ENCODE measurements at places on chromosomes 1 and 21.

DNA sequence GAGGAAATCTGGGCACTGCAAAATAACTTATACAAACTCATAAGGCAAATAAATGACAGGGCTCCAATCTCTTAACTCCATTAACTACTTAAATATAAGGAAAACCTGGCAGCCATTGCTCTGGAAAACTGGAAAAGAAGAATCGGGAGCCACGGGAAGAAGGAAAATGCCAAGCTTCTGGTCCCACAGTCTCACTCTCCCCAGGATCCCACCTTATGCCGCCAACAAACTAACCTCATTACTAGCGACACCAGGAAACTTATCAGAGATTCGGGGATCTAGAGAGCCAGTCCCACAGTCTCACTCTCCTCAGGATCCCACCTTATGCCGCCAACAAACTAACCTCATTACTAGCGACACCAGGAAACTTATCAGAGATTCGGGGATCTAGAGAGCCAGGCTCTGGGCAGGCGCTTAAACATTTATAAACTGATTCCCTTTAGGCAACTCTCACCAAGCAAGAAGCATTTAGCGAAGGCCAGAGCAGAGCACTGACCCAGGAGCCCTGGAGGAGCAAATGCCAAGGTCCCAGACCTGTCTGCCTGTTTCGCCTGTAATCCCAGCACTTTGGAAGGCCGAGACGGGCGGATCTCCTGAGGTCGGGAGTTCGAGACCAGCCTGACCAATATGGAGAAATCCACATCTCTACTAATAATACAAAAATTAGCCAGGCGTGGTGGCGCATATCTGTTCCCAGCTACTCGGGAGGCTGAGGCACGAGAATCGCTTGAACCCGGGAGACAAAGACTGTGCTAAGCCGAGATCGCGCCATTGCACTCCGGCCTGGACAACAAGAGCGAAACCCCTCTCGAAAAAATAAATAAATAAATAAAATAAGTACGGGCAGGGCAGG lies 720 bp downstream of the PSMB2 start:
- DNase-seq, result no peak

- peak; percentile 56 for DNase-seq
These were observed 78.5 kb downstream of the DOP1B start for GRCh38 chr21:36235058-36235582.

GRCh38 chr1:203954788-203955552 lies 93.6 kb downstream of the SNRPE start:
- DNase-seq, result no peak

- DNase-seq, result no peak
These were observed 383 bp downstream of the CD48 start for GRCh38 chr1:160711276-160711601.

DNA sequence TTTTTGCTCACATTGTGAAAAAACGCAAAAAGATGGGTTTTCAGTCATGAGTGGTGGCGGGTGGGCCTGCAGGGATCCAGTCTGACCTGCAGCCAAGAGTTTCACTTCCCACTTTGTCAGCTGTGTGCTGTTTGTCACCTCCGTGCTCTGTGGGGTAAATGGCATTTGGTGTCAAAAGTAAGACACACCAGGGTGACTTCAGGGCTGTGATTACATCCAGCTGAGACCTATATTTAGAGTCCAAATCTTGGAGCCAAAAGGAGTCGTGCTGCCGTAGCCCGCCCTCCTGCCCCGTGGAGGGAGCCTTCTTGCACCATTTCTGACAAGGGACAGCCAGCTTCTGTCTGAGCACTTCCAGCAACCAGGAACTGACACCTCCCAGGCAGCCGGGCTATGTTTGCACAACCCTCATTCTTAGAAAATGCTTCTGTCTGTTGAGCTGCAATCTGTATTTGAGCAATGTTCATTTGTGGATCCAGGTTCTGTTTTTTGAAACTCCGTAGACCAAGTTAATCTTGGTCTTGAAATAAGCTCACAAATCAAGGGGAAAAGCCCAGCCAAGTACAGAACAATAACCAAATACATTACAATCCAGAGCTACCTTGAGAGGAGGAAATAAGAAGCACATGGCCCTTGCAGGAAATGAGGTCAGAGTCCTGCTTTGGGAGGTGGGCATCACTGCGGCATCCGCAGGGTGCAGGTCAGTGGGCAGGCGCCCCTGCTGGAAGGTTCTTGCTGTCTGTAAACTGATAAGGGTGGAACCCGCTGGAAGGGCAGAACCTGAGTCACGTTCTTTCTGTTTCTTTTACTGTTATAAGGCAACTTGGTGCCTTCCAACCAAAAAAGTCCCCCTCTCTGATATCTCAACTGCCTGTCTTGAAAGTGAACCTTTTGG lies 14.4 kb downstream of the ABCG1 start:
- peak; percentile 58 for DNase-seq

GRCh38 chr21:29074783-29075182 lies 1.3 kb upstream of the CCT8 start:
- no peak for DNase-seq

DNA sequence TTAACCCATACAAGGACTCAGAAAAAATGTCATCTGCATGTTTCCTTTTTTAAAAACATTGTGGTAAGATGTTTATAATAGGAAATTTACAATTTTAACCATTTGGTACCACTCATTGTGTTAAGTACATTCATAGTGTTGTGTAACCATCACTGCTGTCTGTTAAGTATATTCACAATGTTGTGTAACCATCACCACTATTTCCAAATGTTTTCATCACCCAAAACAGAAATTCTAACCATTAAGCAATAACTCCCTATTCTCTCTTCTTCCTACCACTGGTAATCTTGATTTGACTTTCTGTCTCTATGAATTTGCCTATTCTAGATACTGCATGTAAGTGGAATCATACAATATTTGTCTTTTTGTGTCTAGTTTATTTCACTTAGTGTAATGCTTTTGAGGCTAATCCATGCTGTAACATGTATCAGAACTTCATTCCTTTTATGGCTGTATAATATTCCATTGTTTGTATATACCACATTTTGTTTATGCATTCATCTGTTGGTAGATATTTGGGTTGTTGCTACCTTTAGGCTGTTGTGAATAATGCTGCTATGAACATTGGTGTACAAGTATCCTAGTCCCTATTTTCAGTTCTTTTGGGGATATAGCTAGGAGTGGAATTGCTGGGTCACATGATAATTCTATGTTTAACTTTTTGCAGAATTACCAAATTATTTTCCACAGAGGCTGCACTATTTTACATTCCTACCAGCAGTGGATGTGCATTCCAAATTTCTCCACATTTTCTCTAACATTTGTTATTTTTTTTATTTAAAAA lies 14.1 kb downstream of the HIPK1 start:
- peak; percentile 59 for DNase-seq

GRCh38 chr1:206685334-206685768 lies 646 bp downstream of the MAPKAPK2 start:
- DNase-seq, result peak; percentile 44

DNA sequence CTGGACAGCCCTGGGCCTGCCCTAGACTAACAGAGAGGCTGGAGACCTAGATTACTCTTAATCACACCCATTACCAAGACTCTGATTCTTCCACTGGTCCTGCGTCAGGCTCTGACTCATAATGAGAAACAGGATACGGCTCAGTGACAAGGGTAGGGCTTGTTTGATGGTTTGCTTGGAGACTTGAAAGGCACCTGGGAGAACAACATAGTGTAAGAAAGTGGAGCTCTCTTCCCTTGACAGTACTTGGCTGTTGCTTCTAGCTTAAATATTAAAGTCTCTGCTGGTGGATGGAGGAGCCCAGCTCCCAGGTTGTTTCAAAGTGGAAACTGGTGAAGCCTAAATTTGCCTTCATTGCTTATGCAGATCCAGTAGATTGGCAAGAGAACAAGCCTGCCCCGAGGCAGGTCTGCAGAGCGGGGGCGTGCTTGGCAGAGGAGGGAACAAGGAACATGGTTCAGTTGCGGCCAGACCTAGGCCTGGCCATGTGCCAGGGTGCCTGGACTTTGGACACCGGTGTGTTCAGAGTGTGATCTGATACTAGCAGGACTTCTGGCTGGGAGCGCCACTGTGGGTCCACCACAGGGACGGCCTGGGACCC lies 480.6 kb downstream of the CAMTA1 start:
- DNase-seq, result peak; percentile 41

DNA sequence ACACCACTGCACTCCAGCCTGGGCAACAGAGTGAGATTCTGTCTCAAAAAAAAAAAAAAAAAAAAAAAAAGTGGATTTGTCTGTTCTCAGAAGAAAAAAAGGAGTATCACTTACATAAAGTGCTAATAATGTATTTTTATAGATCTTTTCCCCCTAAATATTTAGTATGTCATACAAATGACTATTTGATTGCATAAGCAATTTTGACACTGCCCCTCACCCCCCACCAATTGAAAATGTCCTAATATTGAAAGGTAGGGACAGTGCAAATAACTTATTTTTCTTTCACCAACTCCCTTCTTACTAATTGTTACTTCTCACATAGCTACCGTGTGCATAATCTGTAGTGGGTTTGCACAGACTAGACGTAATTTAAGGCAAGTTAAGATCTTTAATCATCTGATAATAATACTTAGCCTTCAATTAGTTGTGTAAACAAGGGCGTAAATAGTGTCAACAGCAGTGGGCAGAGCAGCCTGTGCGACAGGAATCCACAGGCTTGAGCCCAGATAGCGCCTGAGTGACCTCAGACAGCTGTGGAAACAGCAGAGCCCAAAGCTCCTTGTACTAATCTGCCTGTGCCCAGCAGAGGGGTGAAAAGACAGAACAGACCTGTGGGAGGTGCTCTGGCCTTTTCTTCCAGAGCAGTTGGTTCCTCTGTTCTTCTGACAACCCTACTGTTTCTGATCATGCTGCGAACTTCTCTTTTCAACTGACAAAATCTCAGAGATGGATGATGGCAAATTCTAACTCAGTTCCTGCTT lies 4.5 kb upstream of the IER5 start:
- peak; percentile 81 for DNase-seq

DNA sequence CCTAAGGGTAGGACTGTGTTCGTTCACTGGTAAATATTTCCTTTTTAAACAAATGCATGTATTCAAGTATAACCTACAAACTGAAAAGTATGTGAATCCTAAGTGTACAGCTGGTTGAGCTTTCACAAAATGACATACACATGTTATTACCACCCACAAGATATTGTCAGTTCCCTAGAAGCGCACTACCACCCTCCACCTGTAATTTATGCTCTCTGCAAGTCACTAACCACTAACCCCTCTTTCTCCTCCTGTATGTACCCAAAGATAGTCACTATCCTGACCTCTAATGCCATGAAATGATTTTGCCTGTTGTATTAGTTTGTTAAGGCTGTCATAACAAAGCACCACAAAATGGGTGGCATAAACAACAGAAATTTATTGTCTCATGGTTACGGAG lies 82.8 kb upstream of the CHODL start:
- no peak for DNase-seq

GRCh38 chr1:114779722-114780121 lies 763 bp downstream of the SIKE1 start:
- DNase-seq, result no peak

GRCh38 chr1:164671966-164672571 lies 113.1 kb downstream of the PBX1 start:
- DNase-seq, result no peak

DNA sequence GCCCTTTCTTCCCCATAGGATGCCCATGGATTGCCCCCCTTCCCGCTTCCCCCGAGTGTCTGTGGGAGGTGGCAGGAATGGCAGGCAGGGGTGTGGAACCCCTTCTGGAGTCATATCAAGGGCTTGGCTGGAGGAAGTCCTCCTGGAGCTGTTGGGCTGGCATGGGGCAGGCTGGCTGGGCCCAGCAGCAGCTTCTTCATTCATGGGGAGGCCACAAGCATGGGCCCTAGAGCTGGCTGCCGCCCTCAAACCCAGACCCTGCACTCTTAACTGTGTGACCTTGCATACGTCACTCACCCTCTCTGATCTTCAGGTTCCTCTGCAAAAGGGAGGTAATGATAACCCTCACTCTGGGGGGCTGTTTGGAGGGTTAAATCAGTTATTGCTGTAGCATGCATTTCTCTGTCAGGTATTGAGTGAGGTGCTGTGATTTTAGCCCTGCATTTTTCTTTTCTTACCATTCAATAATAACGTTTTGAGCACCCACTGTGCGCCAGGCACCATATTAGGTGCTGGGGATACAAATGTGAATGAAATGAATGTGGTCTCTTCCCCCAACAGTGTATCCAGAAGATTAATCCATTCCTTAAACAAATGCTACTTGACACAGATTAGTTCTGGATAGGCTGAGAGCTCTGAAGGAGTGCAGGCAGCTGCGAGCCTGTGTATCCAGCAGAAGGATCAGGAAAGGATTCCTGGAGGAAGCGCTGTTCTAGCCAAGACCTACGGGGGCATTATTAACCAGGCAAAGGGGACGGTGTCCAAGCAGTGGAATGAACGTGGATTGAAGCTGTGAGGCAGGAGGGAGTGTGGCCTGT lies 9.3 kb downstream of the PCSK9 start:
- no peak for DNase-seq

GRCh38 chr1:198523182-198523950 lies 17.1 kb downstream of the ATP6V1G3 start:
- no peak for DNase-seq

GRCh38 chr1:74731399-74732052 lies 1.3 kb downstream of the CRYZ start:
- DNase-seq, result no peak

- DNase-seq, result no peak
These were observed 416.6 kb downstream of the RWDD3 start for GRCh38 chr1:95650631-95651030.

GRCh38 chr1:187262731-187263130 lies 434.0 kb downstream of the PLA2G4A start:
- no peak for DNase-seq

DNA sequence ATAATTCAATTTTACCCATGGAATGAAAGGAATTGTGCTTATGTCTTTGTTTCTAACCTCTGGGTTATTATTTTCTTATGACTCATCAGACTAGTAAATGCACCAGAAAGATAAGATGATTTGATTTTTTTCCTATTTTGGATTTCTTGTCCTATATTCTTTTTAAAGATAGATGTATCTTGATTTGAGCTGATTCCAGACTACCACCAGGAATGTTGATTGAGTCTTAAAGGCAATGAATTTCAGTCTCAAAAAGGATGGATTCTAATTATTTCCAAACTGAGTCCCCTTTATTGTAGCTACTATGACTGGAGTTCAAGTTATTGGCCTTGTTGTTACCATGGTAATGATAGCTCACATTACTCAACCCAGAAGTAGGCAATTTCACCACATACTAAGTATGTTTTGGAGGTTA lies 95.8 kb upstream of the RGS4 start:
- peak; percentile 90 for DNase-seq

DNA sequence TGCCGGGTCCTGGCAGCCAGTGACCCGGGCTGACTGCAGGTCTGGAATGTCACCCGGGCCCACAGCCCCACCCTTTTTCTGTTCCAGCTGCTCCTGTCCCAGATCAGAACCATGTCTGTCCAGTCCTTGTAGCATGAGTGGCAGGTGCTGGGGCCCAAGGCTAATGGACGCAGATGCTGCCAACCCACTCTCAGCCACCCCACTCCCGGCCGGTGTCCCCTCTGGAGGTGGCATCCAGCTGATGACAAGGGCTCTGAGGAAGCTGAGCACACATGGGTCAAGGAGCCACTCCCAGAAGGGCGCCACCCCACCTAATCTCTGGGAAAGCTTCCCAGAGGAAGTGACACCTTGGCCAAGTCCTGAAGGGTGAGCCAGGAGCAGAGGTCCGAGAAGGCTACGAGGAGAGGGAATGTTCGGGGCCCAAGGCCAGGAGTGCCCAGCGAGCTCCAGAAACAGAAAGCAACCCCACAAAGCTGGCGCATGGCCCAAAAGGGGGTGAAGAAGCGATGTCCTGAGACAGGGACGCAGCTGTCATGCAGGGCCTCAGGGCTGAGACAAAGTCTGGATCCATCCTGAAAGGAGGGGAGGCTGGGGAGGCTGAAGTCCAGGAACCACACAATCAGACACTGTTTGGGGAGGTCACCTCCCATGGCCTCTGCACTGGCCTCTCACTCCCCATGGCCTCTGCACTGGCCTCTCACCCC lies 39.5 kb downstream of the ACOT7 start:
- DNase-seq, result no peak

- no peak for DNase-seq
These were observed 115.4 kb upstream of the TIAM1 start for GRCh38 chr21:31459457-31459856.
